ENCODE measurements at places on chromosomes 16 and 17. TPM values are rescaled to one million over a fixed set of nuclear protein-coding genes. Genes with fewer than 3 reads are reported as not detected.

The HBQ1 gene
- 1.1 TPM for total RNA-seq

The FXR2 gene
- total RNA-seq, result 37.1 TPM

The ANKFY1 gene
- total RNA-seq, result 64.3 TPM

The SLC26A11 gene
- total RNA-seq, result 26.4 TPM

DNA sequence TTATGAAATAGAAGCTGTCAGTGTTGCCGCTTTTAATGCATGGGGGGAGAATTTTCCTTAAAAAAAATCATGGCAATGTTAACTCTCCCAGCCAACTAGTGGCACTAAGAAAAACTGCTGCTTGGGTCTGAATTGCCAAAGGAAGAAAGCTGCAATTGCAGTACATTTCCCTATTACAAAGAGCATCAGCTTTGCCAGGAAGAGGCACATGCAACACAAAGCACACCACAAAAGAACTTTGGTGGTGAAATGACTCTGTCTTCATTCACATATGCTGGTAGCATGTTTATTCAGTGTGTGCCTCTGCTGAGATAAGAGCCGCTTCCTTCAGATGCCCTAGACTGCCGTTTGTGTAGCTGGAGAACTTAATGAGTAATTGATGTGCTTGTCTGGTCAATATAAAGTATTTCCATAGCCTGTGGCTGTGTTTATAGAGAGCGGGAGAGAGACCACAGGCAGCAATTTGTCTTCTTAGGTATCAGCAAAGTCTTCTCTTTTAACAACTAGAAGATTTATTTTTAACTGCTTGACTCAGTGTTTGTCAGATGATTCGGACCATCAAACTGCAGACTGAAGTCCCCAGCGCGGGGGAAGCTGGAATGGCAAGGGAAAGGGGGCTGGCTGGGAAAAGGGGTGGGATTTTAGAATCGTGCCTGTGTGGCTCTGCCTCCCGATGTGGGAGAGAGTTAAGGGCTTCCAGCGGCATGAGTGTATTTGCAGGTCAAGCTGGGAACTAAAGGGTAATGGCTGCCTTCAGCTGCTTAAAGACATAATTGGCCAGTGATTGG, 115.1 kb downstream of the MRTFB start:
- H3K27ac ChIP-seq, result peak overlapping the region; percentile 35
- peaks cover 52% of the 10 kb centered on the region for H3K4me1 ChIP-seq
- H3K36me3 ChIP-seq, result peaks cover 4% of the 10 kb centered on the region
- no peak for DNase-seq
- H3K4me3 ChIP-seq, result peak overlapping the region; percentile 78

DNA sequence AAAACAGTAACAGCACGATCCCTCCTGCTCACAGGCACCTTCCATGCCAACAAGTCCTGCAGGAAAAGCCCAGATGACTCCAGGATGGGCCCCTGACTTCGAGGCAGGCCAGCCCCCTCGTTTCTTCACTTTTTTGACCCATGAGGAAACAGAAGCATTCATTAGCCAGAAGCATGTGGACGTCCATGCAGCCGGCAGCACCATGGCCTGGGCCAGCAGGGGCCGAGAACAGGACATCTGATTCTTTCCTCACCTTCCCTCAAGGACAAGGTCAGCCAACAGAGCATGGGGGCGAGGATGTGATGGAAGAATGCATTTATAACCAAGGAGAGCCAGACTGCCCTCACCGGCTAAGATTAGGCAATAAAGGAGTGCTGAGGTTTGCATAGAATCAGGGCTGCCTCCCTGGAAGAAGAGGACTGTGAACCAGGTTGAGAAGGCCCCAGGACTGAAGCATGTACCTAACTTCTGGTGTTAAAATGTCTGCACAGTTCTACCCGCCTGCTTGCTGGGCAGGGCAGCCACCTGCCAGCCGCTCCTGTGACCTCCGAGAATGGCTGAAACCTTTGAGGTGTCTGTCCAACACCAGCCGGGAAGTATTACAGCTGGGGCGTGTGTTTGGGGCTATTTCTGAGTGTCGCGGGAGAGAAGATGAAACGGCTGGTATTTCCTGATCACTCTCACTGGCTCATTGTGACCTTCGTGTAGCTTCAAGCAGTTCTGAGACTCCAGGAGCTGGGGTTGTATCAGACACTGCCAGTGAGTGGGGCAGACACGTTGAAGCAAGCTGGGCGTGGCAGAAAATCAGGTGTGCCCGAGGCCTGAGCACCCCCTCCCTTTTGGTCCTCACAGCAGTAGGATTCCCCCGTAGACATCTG, 94.0 kb upstream of the TNRC6C start:
- H3K27me3 ChIP-seq, result peaks cover 23% of the 10 kb centered on the region
- H3K4me3 ChIP-seq, result no peak overlapping the region
- peaks cover 12% of the 10 kb centered on the region for H3K4me1 ChIP-seq
- peak overlapping the region; percentile 43 for H3K27ac ChIP-seq
- H3K36me3 ChIP-seq, result no peaks in the 10 kb centered on the region
- no peak for DNase-seq

GRCh38 chr17:5131146-5131715, 15.4 kb downstream of the USP6 start:
- no peak overlapping the region for H3K4me3 ChIP-seq
- no peak overlapping the region for H3K27ac ChIP-seq
- no peak for DNase-seq
- peaks cover 13% of the 10 kb centered on the region for H3K27me3 ChIP-seq

The NTN1 gene
- 17.4 TPM for total RNA-seq

The SPN gene
- 0.14 TPM for total RNA-seq

- H3K27ac ChIP-seq, result no peak overlapping the region
- H3K36me3 ChIP-seq, result no peaks in the 10 kb centered on the region
- no peaks in the 10 kb centered on the region for H3K4me1 ChIP-seq
These were observed 5.6 kb upstream of the CHMP6 start for GRCh38 chr17:80986046-80986445.
